ENCODE measurements at places on chromosomes 4 and X.

GRCh38 chrX:26109142-26109541 lies 29.0 kb upstream of the MAGEB18 start:
- no peak for DNase-seq

GRCh38 chr4:786861-787300 lies 39.0 kb downstream of the CPLX1 start:
- DNase-seq: no peak

GRCh38 chrX:56268888-56269287 lies 36.7 kb downstream of the KLF8 start:
- no peak for DNase-seq

- no peak for DNase-seq
Observed at GRCh38 chr4:61335241-61335763, 135.2 kb downstream of the ADGRL3 start.

GRCh38 chr4:168736860-168737805 lies 240.3 kb downstream of the PALLD start:
- no peak for DNase-seq

DNA sequence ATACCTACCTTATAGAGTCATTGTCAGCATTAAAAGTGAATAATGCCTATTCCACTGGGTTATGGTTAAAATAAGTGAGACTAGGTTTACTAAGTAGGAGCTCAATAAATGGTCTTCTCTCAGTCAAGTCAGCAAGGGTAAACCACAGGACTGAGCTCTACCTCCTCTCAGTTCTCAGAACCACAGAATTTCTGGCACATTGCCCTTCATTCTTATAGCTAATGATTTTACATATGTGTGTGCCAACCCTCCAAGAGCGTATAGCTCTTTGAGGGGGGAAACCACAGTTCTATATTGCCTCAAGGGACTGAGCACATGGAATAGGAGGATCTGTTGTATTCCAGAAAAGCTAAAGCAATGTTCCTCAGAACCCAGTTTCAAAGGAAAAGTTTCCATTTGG lies 124.8 kb downstream of the ATG4A start:
- no peak for DNase-seq

DNA sequence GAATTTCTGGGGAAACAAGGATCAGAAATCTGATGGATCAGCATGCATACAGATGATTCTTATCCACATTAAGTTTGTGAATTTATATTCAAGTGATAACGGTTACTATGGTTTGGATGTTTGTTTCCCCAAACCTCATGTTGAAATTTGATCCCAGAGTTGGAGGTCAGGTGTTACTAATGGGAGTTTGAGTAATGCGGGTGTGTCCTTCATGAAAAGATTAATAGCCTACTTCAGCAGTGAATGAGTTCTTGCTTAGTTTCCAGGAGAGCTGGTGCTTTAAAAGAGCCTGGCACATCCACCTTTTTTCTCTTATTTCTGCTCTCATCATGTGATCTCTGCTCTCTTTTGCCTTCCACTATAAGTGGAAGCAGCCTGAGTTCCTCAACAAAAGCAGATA lies 712.4 kb downstream of the IL1RAPL1 start:
- DNase-seq: no peak

GRCh38 chr4:53183754-53184153 lies 182.1 kb downstream of the SCFD2 start:
- no peak for DNase-seq

GRCh38 chr4:169210504-169211118 lies 60.1 kb downstream of the SH3RF1 start:
- no peak for DNase-seq

DNA sequence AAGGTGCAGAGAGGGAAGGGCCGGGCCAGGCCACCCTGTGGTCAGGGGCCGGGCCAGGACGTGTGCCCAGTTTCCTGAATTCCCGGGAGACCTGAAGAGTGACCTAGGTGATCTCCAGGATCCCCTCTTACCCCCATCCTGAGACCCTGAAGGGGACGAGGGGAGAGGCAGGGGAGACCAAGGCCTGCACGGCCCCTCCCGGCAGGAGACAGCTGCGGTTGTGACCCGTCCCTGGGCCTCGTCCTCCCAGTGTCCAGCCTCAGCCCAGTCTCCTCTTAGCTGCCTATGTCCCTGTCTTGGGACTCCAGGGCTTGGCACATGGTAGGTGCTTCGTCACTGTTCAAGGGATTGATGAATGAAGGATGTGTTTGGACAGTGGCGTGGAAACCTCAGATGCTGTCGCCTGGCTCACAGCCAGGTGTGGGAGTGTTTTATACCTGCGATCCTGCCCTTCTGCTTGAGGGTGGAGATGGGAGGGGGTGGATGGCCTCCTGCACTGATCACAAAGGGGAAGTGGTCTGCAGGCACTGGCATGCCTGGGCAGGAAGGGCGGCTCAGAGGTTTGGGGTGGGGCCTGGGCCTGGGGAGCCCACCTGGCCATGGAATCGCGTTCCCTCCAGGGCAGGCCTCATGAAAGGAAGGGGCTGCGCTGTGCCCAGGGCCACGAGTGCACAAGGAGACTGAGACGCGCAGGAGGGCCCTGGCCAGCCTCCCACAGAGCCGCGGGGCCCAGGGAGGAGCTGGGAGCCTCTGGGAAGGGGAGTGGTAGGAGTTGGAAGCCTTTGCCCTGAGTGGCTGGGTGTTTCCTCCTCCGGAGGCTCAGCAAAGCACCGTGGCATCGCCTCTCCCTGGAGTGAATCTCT lies 6.9 kb downstream of the SH3TC1 start:
- DNase-seq: no peak

GRCh38 chr4:164894702-164895101 lies 17.7 kb downstream of the APELA start:
- DNase-seq: no peak

- DNase-seq: no peak
Observed at GRCh38 chr4:26331380-26331950, 10.7 kb downstream of the RBPJ start.

DNA sequence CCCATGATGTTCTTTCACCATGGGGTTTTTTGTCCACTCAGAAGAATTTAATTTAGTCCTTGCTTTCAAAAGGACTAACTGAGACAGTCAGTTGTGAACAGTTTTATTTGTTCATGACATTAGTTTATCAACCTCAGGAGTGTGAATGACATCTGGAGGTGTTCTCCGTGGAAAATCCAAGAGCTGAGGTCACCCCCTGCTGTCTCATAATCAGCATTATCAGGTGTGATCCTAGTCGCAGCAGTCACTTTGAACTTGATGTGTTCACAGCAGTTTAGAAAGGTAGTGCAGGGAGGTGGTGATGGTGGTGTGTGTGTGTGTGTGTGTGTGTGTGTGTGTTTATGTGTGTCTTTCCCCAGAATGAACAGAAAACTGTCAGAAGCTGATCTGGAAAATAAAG lies 1760.8 kb upstream of the PCDH10 start:
- no peak for DNase-seq

GRCh38 chr4:159210975-159211374 lies 108.1 kb downstream of the RAPGEF2 start:
- DNase-seq: no peak
